Fibroblast of the aortic adventitia (primary cell): ENCODE measurements at places on chromosomes 12 and 14.

DNA sequence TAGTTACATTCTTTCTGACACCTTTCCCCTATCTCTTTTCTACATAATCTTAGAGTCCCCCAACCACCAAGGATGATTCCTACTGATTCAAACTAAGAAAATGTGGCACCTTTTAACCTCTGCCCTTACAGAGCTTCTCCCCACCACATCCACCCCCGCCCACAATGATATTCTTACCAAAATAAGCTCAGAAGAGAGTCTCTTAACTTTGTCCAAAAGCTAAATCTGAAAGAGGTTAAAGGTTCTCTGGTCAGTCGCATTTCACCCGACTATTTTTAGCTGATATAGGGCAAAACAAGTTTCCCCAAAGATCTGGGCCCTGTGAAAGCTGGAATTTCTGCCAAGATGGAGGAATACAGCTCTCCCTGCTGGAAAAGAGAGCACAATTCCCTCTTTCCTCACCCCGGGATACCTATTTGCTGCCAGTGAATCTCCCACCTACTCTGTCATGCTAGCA lies 128.6 kb downstream of the ZFP36L1 start:
- DNase-seq, result no peak

DNA sequence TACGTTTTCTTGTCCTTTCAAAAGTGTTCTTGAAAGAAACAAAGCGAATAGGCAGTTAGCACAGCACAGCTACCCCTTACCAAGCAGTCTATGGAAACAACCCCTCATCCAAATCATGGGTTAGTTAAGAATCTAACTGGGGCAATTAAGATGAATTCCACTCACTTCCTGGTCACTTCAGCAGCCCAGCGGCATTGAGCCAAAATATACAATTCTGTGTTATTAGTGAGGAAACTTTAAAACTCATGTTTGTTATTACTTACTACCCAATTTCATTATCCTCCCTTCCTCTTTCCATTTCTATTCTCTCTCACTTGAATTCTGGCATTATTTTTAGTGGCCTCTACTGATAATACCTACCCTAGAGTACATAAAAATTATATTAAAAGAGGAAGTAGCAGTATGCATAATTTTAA lies 121.4 kb downstream of the PPHLN1 start:
- DNase-seq, result peak; percentile 22

DNA sequence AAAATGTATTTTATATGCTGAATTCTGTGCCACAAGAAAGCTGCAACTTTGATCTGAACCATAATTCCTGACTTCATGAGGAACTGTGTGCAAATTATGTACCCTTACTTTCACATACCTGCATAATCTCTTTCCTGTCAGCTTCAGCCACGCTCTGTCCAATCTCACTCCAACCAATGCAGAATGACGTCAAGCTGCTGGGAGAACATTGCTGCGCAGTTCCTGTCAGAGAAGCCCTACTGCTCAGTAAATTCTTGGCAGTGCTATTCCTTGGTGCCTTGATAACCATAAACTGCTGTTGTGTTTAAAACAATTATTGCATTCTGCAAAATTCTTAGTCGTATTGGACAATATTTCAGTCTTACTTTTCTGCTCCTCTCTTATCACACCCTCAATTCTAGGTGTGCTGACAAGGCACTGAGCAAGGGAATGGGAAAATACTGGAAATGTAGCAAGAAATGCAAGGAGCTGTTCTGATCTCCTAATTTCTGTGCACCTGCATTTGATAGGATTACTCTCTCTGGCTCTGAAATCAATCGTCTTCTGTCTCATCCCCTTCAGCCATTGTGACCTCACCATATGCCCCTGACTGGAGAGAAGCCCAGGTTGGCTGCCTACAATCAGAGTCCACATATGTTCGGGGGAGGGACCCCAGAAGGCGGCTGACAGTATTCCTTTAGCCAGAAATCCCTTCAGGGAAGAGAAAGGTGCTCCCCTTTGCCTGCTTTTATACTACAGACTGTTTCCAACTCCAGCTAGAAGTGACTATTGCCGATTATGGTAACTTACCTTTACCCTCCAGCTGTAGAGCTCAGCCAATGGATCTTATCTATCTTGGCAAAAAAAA lies 274.9 kb upstream of the NOVA1 start:
- peak; percentile 78 for DNase-seq

DNA sequence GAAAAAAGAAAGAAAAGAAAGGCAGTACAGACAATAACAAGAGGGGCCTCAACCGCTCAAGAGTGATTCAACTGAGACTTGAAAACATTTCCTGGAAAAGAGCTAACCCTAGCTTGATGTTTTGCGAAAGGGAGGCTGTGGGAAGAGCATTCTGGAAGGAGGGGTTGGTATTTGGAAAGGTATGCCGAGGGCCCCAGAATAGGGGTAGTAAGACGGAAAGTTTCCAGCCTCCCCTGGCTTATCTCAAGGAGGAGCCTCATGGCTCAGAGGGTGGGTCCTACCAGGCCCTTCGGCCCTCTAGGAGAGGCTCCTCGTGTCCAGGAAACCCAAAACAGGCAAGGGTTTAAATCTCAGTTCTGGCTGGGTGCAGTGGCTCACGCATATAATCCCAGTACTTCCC lies 8.4 kb downstream of the RNU4-2 start:
- peak; percentile 32 for DNase-seq

DNA sequence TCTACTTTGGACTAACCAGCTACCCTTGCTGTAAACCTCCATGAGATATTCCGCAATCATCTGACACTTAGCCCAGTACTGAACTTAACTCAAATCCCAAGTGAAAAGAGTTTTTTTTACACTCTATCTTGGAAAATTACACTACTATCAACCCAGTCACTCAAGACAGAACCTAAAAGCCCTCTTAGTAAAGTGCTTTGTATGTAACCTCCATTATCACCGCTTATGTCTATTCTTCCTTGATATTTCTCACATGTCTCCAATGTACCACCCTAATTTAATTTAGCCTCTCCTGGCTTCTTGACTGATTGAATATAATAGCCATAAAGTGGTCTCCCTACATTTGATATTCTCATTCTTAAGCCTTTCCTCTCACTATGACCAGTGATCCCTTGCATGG lies 168.8 kb upstream of the SYT1 start:
- DNase-seq, result no peak

- DNase-seq, result no peak
Measured at GRCh38 chr14:35867280-35867629, 41.1 kb downstream of the BRMS1L start.

DNA sequence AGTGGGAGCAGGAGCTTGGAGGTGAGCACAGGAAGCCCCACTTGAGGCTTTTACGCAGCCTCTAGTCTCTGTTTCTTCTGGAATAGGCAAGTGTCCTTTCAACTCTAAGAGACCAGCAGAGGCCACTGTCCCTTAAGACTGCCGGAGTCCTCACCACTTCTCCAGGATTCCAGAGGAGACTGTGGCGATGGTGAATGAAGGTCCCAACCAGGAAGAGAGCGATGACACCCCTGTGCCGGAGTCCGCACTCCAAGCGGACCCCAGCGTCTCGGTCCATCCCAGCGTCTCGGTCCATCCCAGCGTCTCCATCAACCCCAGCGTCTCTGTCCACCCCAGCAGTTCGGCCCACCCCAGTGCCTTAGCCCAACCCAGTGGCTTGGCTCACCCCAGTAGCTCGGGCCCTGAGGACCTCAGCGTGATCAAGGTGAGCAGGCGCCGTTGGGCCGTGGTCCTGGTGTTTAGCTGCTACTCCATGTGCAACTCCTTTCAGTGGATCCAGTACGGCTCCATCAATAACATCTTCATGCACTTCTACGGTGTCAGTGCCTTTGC lies 442 bp downstream of the FLVCR2 start:
- no peak for DNase-seq

DNA sequence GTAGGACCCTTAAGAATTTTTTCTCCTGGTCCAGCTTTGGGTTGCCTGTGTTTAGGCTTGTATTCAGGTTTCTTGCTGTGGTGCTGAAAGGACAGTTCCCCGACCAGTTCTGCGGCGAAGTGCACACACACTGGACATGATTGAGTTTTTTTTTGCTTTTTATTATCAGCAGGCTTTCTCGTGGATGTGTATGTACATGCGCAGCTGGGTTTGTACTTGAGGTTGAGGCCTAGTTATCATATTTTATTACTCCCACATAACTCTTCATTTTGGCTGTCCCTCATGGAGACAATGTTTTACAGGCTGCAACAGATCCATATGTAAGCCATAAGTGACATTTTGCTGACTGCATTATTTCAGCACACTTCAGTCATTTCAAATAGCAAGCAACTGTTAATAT lies 2.5 kb downstream of the SCN8A start:
- peak; percentile 72 for DNase-seq

- DNase-seq, result peak; percentile 41
Measured at GRCh38 chr12:106109168-106109910, 29.4 kb downstream of the NUAK1 start.

DNA sequence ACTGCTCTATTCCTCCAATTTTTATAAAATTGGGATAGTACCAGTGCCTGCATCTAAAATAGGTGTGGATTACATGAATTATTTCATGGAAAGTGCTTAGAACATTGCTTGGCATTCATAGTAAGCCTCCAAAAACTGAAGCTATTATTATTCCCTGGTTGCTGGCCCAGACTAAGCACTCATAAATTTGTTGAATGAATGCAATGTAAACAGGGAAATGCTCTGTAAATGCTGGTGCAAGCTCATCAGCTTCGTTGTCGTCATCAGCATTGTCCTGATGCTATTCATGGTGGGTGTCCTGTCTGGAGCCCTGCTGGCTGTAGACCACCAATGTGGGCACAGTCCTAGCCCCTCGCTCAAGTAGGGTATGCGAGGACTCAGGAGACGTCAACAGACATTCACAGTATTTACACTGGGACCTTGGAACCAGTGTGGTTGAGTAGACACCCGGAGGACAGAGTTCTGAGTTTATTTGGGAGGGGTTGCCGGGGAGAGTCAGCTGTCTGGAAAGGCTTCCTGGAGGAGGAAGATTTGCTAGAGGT lies 16.5 kb downstream of the BDKRB2 start:
- DNase-seq, result no peak

GRCh38 chr12:115755061-115755724 lies 522.3 kb downstream of the MED13L start:
- DNase-seq, result no peak

GRCh38 chr12:97140355-97140754 lies 233.3 kb downstream of the NEDD1 start:
- DNase-seq, result no peak

DNA sequence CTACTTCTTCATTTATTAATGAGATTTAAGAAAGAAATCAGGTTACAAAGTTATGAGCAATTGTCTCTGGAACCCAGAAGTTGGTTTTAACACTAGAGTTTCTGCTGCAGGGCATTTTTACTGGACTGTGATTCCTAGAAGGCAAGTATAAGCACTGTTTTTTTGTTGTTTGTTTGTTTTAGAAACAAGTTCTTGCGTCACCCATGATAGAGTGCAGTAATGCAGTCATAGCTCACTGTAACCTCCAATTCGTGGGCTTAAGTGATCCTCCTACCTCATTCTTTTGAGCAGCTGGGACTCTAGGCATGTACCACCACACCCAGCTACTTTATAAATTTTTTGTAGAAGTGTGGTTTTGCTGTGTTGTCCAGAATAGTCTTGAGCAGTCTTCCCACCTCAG lies 25.6 kb downstream of the RAP1B start:
- DNase-seq, result peak; percentile 64

- DNase-seq, result peak; percentile 6
Measured at GRCh38 chr14:63032641-63033040, 12.6 kb downstream of the KCNH5 start.

DNA sequence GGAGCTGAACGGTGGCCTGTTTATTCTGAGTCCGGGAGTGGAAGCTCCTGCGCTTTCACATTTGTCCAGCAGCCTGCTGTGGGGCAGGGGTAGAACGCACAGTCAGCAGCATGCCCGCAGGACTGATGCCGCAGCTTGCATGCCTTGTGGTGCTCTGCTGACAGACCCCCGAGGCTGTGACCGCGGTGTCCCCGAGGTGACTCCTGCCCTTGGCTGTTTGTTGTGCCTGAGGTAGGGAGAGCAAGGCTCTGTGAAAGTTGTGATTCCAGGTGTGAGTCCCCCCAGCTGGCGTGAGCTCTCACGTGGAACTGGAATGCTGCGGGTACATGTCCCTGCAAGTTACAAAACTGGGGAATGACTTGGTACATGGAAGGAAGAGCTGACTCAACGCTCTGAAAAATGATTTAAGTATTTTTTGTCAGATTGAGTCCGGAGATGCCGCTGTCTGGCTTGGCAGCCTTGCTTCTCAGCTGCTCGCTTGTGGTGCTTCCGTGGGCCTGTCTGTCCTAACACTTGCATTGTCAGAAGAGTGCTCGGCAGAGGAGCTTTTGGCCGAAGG lies 18.1 kb downstream of the MLXIP start:
- DNase-seq, result peak; percentile 42

GRCh38 chr12:52126050-52126604 lies 46.6 kb downstream of the SMIM41 start:
- DNase-seq, result no peak

DNA sequence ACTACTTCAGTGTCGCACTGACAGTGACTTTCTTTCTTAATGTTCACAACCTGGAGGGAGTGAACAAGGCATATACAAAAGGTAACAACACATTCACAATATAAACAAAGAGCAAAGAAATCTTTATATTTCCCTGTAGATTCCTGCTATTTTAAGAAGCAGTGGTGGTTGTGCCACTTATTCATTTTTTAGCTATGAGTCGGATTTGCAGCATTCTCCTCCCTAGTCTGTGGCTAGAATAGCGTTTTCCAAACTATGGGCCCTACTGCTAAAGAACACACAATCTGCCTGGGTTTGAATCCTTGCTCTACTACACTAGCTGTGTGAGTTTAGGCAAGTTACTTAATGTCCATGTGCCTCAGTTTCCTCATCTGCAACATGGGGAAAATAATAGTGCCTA lies 18.6 kb upstream of the MDM1 start:
- DNase-seq, result peak; percentile 68

- no peak for DNase-seq
Measured at GRCh38 chr12:106142591-106143261, 4.0 kb upstream of the NUAK1 start.

- DNase-seq, result peak; percentile 80
Measured at GRCh38 chr14:59483363-59483762, 845 bp downstream of the L3HYPDH start.

GRCh38 chr14:104723651-104724406 lies at the start of gene ADSS1:
Gene ADSS1, plus strand, starts transcription at chr14:104724229. Its CDS starts 42 bp downstream, at chr14:104724271.
- DNase-seq, result no peak

GRCh38 chr14:98682033-98682432 lies 590.0 kb downstream of the BCL11B start:
- no peak for DNase-seq

DNA sequence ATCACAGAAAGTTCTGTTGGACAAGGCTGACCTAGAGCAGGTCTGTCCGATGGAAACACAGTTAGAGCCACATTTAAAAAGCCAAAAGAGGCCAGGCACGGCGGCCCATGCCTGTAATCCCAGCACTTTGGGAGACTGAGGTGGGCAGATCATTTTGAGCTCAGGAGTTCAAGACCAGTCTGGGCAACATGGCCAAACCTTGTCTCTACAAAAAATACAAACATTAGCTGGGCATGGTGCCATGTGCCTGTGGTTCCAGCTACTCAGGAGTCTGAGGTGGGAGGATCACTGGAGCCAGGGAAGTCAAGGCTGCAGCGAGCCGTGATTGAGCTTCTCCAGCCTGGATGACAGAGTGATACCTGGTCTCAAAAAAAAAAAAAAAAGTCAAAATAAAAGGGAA lies 14.9 kb downstream of the UBE3B start:
- no peak for DNase-seq

GRCh38 chr12:56220611-56221231 lies 1.0 kb downstream of the RNF41 start:
- peak; percentile 74 for DNase-seq
